ENCODE measurements at places on chromosomes 6 and 20. TPM values are rescaled to one million over a fixed set of nuclear protein-coding genes. Genes with fewer than 3 reads are reported as not detected.

Gene HLA-DMB
- 0.44 TPM for total RNA-seq

Gene ESR1
- total RNA-seq, result 0.03 TPM

Gene PPP1R14C
- total RNA-seq, result not detected

Gene DSP
- total RNA-seq, result 20.1 TPM

Gene CGA
- total RNA-seq, result not detected

Gene CLVS2
- 1.1 TPM for total RNA-seq

Gene NMBR
- not detected for total RNA-seq

Gene TMEM244
- not detected for total RNA-seq

Gene IL17A
- total RNA-seq, result not detected

Gene KIAA1586
- 21.2 TPM for total RNA-seq

Gene OPN5
- not detected for total RNA-seq

Gene ACTL10
- total RNA-seq, result not detected
